Daoy (cell line): ENCODE measurements at places on chromosomes 4 and X. TPM values are rescaled to one million over a fixed set of nuclear protein-coding genes. Genes with fewer than 3 reads are reported as not detected.
A peak's percentile ranks its signal among the peaks of the same experiment; 100 is the strongest.

Gene MGARP
- total RNA-seq, result 2.0 TPM in 1 of 2 replicates, not detected in the other

Gene SLC25A14
- total RNA-seq, result 14.1 and 24.4 TPM in 2 replicates

Gene PNMA6A
- total RNA-seq, result 1.6 and 3.4 TPM in 2 replicates

Gene MAGEB1
- total RNA-seq, result 30.3 and 39.3 TPM in 2 replicates

Gene FATE1
- total RNA-seq, result not detected in 2 replicates

Gene XG
- not detected in 2 replicates for total RNA-seq

Gene SH3RF1
- total RNA-seq, result 4.9 and 8.1 TPM in 2 replicates

Gene DSPP
- not detected in 2 replicates for total RNA-seq

GRCh38 chrX:134870419-134870818 lies 120.4 kb upstream of the SMIM10 start:
- no peak for DNase-seq

DNA sequence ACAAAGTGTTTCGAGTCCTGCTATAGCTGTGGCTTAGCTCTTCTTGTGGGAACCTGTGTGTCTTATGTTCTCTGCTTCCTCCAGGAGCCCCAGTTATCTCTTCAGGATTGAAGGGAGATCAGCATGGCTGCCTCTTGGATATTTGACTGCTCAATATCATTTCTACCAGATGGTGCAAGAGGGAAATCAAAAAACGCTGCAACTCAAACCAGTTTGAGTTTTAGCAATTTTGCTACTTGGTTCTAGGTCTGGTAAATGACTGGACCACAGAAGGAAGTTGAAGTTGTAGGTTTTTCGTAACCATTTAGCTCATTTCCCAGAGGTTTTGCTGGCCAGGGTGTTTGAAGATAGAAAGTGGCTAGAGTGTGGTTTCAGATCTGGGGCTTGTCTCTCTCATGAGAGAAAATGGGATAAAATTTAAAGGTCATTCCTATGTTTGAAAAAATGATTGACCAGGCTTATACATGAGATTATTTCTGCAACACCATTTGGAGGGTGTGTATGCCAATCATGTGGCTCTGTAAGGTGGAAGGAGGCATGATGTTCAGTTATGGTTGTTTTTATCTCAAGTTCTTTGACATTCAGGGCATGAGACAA lies 210.4 kb downstream of the SPRY1 start:
- no peak for DNase-seq

DNA sequence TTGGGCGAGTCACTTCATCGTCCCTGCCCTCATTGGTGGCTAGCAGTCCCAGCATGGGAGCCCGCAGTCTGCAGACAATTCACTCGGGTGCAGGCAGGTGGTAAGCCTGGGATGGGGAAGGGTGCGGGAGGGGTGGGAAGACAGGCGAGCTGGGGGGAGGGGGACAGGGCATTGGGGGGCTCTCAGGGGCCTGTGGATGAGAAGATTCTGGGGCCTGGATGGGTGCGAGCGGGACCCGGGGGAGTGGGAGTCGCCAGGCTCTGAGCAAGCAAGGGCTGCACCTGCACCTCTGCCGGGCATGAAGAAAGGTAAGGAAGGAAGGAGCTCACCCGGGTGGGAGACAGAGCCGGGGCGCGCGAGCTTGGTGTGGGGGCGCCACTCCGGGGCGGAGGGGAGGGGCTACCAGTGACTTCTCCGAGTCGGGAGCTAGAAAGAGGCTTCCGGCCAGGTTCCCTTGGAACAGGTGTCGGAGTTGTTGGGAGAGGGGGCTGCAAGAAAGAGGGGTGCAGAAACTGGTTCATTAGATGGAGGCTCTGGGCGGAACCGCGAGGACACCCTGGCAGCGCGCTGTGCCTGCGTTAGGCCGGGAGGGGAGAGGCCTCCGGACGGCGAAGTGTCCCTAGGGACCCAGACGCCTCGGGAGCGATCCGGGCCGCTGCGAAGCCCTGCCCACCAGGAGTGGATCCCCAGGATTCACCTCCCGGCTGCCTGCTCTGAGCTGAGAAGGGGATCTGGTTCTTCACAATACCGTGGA lies 103.4 kb upstream of the PDLIM3 start:
- no peak for DNase-seq

GRCh38 chrX:40721489-40722106 lies 13.7 kb downstream of the MED14 start:
- DNase-seq, result no peak

GRCh38 chrX:11478911-11479310 lies 185.7 kb downstream of the AMELX start:
- DNase-seq, result no peak

GRCh38 chrX:155632431-155633100 lies 19.8 kb upstream of the TMLHE start:
- peak; percentile 30 for DNase-seq

GRCh38 chrX:57915680-57916079 lies 5.4 kb upstream of the ZXDA start:
- DNase-seq, result no peak

DNA sequence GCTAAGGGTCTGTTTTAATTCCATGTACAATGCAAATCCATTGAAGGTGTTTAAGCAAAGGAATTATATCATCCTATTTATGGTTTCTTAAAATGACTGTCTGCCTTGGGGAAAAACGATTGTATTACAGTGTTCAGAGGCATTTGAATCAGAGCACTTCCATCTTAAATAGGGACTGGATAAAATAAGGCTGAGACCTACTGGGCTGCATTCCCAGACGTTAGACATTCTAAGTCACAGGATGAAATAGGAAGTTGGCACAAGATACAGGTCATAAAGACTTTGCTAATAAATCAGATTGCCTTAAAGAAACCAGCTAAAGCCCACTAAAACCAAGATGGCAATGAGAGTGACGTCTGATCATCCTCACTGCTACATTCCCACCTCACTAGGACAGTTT lies 1167.2 kb upstream of the PABPC4L start:
- DNase-seq, result no peak

GRCh38 chr4:110877778-110878370 lies 255.0 kb upstream of the PITX2 start:
- no peak for DNase-seq

GRCh38 chr4:94834501-94834900 lies 76.7 kb downstream of the BMPR1B start:
- DNase-seq, result no peak

DNA sequence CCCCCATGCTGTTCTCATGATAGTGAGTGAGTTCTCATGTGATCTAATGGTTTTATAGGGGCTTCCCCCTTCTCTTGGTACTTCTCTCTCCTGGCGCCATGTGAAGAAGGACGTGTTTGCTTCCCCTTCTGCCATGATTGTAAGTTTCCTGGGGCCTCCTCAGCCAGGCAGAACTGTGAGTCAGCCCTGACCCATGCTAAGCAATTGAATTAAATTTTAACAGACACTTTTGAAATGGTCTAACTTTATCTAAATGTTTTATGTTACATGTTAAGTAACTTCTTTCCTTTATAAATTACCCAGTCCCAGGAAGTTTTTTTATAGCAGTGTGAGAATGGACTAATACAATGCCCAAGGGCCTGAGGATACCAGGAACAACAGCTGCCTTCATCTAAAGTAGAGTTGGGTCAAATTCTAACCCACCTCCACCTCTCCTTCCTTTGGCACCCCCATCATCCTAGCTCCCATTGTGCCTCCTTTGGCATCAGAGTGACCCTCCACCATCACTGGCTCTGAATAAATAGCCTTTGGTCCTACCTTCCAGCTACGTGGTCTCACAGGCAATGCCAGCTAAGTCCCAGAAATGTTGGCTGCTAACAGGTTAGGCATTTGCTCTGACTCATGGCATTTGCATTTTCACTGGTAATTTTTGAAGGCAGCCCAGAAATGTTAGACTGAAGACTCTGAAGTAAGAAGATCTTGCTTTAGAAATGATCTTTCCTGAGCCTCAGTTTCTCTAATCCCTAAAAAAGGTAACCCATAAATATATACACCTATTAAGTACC lies 182.1 kb downstream of the MOSPD2 start:
- DNase-seq, result no peak

- DNase-seq, result no peak
Measured at GRCh38 chr4:76974150-76974549, 24.6 kb downstream of the SEPTIN11 start.

GRCh38 chr4:38752372-38752940 lies 30.3 kb downstream of the TLR10 start:
- DNase-seq, result peak; percentile 69

- DNase-seq, result no peak
Measured at GRCh38 chrX:49278081-49278480, 8.5 kb downstream of the PPP1R3F start.

DNA sequence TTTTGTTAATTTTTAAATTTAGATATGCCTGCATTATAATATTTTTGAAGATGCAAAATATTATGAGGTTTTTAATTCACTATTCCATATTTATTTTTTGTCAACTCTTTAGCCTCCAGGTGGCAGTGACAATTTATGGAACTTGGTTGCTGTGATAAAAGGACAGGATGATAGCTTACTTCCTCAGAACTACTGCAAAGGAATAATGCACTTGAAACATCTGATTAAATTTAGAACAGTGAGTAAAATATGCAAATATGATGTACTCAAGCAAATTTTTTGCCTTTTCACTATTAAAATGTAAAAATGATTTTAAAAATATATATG lies 45.1 kb downstream of the SPATA4 start:
- peak; percentile 9 for DNase-seq
